ENCODE measurements at places on chromosomes 2 and 18.

- no peak for DNase-seq
Measured at GRCh38 chr18:8847066-8847755, 141.9 kb downstream of the MTCL1 start.

GRCh38 chr2:187775196-187775595, 221.0 kb upstream of the TFPI start:
- DNase-seq: no peak

DNA sequence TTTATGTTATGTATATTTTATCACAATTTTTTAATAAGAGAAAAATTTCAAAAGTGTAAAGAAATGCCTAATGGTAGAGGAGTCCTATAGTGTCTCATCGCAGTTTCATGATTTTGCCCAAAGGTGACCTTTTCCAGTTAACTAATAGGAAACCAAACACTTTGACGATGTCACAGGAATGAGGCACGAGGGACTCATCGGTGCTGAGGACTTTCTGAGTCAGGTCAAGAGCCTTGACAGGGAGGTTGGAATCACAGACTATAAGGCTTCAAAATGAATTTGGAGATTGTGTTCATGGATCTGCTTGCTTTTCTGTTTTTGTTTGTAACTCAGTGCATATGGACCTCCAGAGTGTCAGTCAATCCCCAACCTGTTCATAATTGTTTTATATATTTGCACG, 15.1 kb upstream of the RTTN start:
- DNase-seq: no peak

GRCh38 chr2:233219848-233220247, 31.6 kb upstream of the ATG16L1 start:
- no peak for DNase-seq

- no peak for DNase-seq
Measured at GRCh38 chr2:235472443-235472842, 21.4 kb upstream of the AGAP1 start.

GRCh38 chr18:58670404-58671110, 708 bp upstream of the MALT1 start:
- no peak for DNase-seq
